ENCODE measurements at places on chromosomes 7 and 10.

- no peak for DNase-seq
Observed at GRCh38 chr10:112919721-112920120, 30.3 kb upstream of the TCF7L2 start.

- DNase-seq: no peak
Observed at GRCh38 chr7:142434666-142435167, 176.9 kb upstream of the PRSS58 start.

- DNase-seq: no peak
Observed at GRCh38 chr10:81953420-81953819, 78.4 kb downstream of the NRG3 start.

GRCh38 chr10:116000151-116000842 lies 272.7 kb downstream of the GFRA1 start:
- DNase-seq: no peak

GRCh38 chr10:17033529-17034260 lies 95.9 kb downstream of the CUBN start:
- no peak for DNase-seq

DNA sequence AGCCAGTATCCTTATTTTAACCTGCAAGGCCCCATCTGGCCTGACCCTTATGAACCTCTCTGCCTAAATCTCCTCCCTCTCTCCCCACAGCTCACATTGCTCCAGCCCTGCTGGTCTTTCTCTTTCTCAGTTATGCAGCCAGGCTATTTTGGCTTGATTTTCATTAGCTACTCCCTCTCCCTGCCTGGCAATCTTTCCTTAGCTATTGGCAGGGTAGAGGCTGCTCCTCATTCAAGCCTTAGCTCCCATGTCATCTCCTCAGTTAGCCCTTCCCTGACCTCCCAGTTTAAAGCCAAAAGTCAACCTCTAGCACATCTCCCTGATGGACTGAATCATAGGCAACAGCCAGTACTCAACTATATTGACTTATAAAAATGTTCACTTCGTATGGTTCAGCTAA lies 214.4 kb upstream of the CELF2 start:
- DNase-seq: no peak

GRCh38 chr10:121735263-121735662 lies 137.0 kb upstream of the FGFR2 start:
- peak; percentile 9 for DNase-seq

- no peak for DNase-seq
Observed at GRCh38 chr7:64890761-64891362, 12.2 kb upstream of the ZNF273 start.

GRCh38 chr10:49282879-49283341 lies 16.1 kb upstream of the C10orf71 start:
- DNase-seq: no peak

GRCh38 chr10:43308986-43309385 lies 42.1 kb upstream of the RASGEF1A start:
- peak; percentile 26 for DNase-seq

- DNase-seq: peak; percentile 13
Observed at GRCh38 chr10:96118604-96119450, 11.3 kb upstream of the ZNF518A start.

GRCh38 chr10:8815969-8816368 lies 761.5 kb downstream of the GATA3 start:
- no peak for DNase-seq

DNA sequence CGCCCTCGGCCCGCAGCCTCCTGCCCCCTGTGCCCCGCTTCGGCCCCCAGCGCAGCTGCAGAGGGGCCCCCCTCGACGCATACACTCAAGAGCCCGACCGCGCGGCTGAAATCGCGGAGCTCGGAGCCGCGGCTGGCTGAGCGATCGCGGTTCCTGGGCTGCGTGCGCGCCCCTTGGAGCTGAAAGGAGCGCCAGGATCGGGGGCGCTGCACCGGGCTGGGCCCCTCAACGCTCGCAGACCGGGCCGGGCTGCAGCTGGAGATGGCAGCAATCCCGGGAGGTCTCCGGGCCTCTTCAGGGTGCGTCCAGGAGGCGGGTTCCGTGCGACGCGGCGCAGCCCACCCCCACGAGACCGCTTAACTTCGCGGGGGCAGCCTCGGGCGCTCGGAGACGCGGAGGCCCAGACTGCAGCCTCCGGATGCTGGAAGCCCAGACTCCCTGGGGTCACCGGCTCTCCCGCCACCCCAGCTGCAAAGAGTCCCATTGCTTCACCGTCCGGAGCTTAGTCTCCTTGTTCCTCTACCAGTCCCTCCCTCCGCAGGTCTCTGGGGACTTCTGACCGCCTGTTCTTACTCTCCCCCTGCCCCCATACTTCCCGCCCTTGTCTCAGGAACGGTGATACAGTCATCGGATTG lies 73.0 kb upstream of the LRRC4 start:
- DNase-seq: peak; percentile 51

- DNase-seq: no peak
Observed at GRCh38 chr10:103519798-103520197, 26.3 kb downstream of the NEURL1 start.

DNA sequence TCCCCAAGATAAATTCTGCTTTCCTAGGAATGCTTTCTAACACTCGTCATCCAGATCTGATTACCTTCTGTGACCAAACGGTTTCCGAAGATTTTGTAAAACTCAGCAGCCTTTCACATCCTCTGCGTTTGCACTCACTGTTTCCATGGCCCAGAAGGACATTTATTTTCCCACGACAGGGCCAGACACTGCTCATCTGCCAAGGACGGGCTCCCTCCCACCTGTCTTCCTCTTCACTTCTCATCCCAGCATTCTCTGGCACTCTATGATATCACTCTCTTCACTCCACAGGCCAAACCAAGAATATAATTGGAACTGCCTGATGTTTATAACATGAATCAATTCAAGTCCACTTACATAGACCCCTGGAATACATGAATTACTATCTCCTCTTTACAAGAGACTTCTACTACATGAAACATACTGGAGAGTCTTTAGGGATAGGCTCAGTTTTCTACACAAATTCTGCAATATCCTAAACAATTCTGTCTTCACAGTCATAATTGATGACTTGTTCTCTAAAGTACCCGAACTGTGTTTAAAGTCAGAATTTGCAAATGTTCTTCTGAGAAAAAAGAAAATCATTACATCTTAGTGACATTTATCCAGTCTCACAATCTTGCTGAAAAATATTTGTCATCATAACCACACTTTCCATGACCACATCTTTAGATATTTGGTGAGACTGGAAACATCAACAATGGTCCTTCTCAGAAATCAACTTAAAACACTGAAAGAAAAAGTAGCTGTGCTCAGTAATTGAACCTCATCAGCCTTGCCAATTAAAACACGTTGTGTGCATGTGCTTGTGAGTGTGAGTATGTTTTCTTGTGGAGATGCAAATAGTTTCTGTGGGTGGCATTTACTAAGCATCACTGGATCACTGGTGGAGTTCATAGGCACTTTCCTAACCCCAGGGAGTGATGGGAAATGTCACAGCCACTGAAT lies 79.5 kb upstream of the PRSS58 start:
- no peak for DNase-seq

GRCh38 chr10:13404791-13405190 lies 56.7 kb upstream of the SEPHS1 start:
- peak; percentile 47 for DNase-seq

- peak; percentile 71 for DNase-seq
Observed at GRCh38 chr7:133234961-133235875, 17.7 kb upstream of the EXOC4 start.

GRCh38 chr10:132444877-132445351 lies 47.9 kb downstream of the PWWP2B start:
- DNase-seq: peak; percentile 89

DNA sequence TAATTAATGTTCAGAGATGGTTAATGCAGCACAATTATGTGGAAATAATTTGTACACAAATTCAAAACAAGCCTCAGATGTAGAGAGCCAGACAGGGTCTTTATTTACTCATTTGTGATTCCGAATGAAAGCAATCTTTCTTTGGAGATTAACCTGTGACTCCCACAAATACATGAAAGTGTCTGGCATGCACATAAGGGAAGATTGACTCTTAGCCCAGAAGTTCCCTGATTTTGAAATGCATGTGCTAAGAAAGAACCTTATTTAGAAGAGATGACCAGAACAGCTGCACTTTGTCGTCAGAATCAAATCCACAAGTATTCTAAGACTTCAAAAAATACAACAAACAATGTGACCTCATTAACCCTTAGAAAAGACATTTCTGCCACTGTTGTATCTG lies 45.1 kb downstream of the RNLS start:
- DNase-seq: no peak

DNA sequence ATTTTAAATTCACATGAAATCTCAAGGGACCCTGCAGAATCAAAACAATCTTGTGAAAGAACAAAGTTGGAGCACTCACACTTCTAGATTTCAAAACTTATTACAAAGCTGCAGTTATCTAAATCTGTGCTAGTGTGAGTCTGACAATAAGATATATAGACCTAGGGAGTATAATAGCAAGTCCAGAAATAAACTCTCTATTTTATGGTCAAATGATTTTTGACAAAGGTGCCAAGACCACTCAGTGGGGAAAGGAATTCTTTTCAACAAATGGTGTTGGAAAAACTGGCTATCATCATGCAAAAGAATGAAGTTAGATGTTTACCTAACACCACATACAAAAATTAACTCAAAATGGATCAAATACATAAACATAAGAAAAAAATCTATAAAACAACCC lies 68.2 kb downstream of the TFEC start:
- no peak for DNase-seq

GRCh38 chr10:3802526-3803265 lies 17.7 kb upstream of the KLF6 start:
- DNase-seq: no peak

- no peak for DNase-seq
Observed at GRCh38 chr10:12844811-12845483, 156.6 kb downstream of the CCDC3 start.

GRCh38 chr10:99170116-99170675 lies 65.5 kb downstream of the HPSE2 start:
- DNase-seq: peak; percentile 5
